ENCODE measurements at places on chromosomes 1 and 21.

- DNase-seq = no peak
Measured at GRCh38 chr1:180151508-180151907, 3.2 kb upstream of the QSOX1 start.

DNA sequence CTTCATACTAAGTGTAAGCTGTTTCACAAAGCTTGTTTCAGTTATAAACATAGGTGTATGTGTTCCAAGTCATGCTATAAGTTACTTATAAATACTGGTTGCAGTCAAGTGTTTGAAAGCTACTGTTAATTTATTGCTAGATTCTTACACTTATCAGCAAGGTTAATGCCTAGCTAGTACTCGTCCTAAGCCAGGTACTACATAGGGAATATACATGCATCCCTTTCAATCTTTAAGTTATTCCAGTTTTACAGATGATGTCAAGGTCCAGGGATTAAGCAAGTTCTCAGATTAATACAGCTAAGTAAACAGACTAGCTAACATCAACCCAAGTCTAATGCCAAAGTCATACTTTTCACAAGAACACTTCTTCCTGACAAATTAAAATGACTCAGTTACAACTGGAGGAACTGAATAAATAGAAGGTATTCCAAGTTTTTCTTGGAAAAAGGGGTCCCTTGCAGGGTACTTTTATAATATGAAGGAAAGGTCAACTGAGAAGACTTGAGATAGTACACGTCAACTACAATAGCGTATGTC, 652.2 kb upstream of the USP24 start:
- no peak for DNase-seq

DNA sequence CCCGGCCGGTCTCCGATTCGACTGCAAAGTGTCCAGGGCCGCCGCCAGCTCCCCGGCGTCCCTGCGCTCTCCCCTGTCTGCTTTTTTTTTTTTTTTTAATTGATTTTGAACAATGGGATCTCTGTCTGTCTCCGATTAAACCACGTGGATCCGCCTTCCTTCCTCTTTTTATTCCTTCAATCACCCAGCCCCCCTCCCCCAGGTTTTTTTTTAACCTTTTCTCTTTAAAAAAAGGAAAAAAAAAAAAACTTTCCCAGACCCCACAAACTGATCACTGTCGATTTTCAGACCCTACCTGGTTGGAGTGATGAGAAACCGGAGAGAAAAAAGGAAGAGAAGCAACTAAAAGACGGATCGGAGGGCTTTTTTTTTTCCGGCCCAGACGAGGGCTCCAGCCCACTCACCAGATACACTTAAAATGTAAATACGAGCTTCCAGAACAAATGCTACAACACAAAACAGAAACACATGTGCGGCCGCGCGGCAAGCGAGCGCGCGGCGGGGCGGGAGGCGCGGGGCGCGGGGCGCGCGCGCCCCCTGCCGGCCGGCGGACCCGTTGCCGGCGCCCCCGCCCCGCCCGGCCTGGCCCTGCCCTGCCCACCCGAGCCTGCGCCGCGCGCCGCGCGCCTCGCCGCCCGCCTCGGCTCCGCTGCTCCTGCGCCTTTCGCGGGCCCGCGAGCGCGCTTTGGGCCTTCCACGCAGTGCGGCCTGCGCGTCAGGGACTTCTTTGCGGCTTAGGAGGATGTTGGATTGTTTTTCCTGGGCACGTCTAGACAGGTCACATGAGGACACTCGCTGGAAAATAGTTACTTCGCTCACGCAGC, at the start of gene RCC2:
TSS of gene RCC2 (minus strand) at position 428 of the 824 bp plus-strand sequence. CDS start 1,163 bp downstream, outside the sequence.
- peak; percentile 65 for DNase-seq

DNA sequence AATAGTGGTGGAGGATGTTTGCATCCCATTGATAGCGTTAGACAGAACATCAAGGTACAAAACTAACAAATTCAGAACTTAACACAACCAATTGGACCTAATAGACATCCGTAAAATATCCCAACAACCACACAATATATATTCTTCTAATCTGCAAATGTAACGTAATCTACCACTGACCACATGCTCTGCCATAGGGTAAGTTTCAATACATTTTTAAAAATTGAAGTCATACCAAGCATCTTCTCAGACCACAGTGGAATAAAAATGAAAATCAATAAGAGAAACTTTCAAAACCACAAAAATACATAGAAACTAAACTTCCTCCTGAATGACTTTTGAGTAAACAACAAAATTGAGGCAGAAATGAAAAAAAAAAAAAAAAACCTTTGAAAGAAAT, 1087.5 kb downstream of the KCNT2 start:
- DNase-seq = no peak

- no peak for DNase-seq
Measured at GRCh38 chr1:240342251-240342625, 250.6 kb downstream of the FMN2 start.

DNA sequence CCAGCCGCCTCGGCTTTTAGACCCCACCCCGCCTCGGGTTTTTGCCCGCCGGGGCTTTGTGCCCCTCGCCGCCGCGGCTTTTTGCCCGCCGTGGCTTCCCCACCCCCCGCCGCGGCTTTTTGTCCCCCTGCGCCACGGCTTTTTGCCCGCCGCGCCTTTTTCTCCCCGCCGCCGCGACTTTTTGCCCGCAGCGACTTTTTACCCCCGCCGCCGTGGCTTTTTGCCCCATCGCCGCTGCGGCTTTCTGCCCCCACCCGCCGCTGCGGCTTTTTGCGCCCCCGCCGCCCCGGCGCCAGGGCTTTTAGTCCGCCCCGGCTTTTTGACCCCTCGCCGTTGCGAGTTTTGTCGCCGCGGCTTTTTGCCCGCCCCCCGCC, 474.4 kb downstream of the FAM72C start:
- DNase-seq = no peak

DNA sequence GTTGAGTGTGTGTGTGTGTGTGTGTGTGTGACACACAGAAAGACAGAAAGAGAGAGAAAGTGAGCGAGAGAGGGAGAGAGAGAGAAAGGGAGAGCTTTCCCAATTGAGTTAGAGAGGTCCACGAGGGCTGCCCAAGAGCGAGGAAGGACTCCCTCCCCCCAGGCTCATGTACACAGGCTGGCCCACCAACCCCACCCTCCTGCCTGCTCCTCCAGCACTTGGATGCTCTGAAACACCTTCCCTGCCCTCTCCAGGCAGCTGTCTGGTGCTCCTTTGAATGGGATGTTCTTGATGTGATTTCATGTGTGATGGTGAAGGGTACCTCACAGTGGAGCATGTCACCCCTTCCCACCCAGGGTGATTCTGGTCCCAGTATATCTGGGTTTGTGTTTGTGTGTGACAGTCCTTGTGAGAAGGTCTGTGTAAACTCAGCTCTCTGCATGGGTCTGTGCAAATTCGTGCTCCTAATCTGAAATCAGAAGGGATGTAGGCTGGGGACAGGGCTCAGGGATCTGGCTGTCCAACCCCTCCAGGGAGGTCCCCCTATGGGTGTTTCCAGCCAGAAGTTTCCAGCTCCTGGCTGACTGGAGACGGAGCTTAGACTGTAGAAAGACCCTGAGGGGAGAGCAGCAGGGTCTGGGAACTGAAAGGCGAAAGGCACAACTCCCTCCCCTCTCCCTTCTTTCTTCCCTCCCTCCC, 6.8 kb upstream of the PEAR1 start:
- no peak for DNase-seq

DNA sequence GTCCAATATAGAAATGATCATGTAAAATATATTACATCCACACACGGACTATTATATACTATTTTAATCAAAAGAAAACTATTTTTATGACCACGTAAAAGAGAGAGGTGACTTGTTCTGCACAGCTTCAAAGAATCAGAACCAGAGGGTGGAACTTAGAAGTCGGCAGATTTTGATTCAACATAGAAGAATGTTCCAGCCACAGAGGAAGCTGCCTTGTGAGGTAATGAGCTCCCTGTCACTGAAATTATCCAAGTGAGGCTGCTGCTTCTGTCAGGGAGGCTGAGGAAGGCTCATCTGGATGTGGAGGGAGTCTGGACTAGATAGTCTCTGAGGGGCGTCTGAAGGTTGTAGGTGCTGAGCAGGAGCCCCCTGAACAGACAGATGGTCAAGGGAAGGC, 2.7 kb downstream of the PLEKHA6 start:
- no peak for DNase-seq

DNA sequence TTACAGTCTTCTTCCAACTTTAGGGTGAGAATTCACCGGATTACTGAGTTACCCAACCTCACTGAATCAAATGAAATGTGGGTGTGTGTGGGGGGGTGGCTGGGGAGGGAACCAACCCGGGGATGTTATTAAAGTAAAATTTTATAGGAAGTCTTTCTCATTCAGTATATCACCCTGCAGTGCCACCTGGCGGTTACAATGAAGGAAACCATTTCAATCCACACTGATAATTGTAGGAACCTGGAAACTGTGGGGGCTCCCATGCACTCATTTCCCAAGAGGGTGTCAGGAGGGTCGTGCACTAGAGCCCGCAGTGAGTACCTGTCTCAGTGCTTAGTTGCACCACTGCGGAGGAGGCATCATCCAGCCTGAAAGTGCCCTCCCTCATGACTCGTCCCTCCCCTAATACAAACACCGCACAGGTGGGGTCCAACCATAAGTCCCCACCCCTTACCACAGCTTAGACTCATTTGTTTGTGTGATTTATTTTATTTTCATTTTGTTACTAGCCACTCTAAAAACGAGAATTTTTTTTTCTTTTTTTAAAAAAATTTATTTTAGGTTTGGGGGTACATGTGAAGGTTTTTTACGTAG, 29.1 kb upstream of the IGSF5 start:
- DNase-seq = peak; percentile 9

- DNase-seq = no peak
Measured at GRCh38 chr1:169110236-169110635, 3.7 kb downstream of the ATP1B1 start.

DNA sequence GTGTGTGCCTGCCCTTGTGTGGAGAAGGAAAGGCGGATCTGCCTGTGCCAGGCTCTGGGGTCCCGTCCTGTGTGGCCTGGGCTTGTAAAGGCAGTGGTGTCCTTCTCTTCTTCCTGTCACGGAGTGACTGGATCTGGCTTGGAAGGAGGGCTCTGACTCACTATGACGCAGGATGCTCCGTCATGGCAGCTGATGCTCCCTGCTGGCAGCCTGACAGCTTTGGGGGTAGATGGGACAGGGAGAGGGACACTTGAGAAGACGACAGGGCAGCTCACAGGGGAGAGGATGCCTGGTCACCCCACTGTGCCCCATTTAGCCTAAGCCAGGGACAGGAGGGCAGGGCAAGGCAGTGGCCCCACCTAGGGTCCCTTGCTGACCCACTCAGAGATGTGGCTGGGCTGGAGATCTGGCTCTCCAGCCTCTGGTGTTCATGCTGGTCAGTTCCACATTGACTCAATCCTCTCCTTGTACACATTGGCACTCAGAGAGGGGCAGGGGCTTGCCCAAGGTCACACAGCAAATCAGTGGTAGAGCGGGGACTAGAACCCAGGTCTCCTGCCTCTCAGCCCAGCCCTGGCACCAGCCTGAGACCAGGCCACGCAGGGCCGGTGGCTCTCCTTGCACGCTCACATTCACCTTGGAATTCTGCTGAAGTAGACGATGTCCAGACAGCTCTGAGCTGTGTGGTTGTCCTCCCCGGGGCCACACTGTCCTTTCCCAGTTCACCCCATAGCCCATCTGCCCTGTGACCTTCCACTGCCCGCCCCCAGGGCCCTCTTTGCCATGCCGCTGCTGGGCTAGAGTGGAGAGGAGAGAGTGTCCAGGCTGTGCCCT, 2.8 kb upstream of the FAM131C start:
- no peak for DNase-seq

- no peak for DNase-seq
Measured at GRCh38 chr1:43446881-43447835, 6.6 kb downstream of the HYI start.

DNA sequence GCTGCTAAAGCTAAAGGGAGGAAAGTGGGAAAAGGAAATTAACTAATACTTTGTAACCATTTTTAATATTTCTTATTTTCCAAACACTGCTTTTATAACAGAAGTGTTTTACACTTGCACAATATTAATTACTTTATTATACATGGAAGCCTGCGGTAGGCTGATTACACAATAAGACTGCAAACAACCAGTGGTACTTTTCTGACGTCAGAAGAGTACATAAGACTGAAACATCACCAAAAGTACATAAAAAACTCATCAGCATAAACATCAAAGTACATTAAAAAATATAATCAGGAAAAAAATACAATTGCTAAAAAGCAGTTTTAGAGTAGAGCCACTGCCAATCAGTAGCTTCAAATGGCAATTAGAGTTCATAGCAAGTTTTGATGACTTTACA, 4.6 kb downstream of the ZNF281 start:
- DNase-seq = no peak

GRCh38 chr1:4668743-4669700, 14.6 kb downstream of the AJAP1 start:
- DNase-seq = no peak

DNA sequence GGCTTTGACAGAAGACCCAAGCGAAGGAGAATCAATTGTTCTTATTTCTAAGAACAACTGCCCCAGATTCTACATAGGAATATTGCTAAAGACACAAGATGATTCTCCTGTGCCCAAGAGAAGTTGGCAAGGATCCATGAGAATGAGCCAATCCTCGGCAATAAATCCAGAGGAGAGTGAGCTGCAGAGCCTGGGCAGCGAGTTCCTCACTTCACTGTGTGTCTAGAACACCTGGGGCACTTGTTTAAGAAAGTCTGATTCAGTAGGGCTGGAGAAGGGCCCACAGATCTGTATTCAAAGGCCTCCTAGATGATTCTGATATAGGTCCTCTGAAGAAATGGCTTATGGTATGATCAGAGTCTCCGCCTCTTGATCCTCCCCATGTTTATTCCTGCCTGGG, 31.8 kb downstream of the GADD45A start:
- DNase-seq = no peak

DNA sequence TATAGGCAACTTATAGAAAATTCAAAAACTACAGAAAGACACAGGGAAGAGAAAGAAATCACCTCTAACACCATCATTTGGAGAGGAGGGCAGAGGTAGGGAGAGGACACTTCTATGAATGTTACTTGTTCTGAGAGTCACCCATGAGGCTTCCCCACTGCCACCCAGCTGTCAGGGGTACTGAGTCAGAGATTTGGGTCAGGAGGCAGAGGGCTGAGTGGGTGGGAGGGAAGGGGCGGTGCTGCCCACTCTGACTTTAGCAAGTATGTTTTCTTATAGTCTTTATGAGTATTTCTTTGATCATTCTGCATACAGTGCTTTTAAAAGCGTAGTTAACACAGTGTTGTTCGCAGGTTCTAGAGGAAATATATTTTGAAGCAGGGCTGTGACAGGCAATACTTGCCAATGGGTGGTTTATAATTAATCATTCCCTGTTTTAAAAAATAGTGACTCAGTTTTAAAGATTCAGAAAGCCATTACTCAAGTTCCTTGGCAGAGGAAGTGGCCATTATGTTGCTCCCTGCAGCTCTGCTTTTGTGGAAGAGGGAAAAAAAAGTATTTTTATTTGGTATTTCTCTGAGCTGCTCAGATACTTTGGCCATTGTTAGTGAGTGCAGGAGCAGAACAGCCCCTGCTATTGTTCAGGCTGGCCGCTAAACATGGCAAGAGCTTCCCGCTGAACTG, 18.3 kb downstream of the IL6R start:
- DNase-seq = no peak

- no peak for DNase-seq
Measured at GRCh38 chr1:235079443-235080296, 49.0 kb downstream of the TOMM20 start.

DNA sequence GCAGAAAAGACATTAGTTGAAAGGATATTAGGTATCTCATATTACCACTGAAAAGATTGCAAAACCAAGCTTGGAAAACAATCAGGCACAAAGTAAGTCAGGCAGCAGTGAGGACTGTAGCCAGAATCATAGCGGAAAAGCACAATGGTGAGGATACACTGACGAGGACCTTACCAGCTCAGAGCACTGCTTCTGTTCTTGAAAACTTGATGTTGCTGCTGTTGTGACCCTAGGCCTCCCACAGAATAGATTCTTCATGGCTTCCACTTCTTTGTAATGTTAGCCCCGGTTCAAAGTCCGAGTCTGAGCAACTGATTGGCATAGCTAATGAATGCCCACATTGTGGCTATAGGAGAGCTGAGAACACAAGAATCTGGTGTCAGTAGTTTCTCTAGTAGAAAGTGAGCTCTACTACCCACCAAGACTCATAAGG, 45.2 kb upstream of the LRRC8C start:
- DNase-seq = no peak
